Activated CD8-positive, alpha-beta memory T cell treated with anti-CD3 and anti-CD28 coated beads for 1 hour (primary cell): ENCODE measurements at places on chromosomes 1 and 21.
A peak's percentile ranks its signal among the peaks of the same experiment; 100 is the strongest.

DNA sequence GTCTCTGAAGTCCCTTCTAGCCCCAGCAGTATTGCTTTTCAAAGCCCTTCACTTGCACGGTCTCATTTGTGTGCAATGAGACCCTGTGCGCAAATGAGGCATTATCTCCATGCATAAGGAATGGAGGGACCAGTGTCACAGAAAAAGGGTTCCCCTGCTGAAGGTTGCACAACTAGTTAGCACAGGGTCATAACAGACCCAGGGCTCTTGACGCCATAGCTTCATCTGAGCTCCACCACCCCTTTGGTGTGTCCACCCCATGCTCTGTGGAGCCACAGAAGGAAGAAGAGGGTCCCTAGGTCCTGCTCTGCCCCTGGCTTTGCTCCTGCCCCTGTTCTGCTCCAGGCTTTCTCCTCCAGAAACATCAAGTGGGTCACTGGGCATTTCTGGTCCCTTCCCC lies 12.6 kb downstream of the SH2D2A start:
- DNase-seq = no peak

- DNase-seq = no peak
Observed at GRCh38 chr1:212489284-212489859, 56.7 kb downstream of the NENF start.

DNA sequence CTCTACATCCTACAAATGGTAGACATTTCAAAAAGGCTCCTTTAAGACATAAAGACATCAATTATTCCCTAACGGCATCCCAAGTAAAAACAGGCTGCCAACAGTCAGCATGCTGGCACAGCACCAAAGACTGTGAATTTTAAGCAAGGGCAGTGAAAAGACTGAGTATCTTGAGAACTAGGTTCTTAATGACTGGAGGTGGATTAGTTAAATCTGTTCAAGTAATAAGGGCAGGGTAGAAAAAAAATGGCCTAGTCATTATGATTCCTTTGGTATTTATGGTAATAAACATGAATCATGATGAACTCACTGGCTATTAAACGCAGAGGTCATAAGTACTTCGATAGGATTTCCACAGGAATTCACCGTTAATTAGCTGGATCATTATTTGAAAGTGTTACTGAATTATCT lies 75.2 kb downstream of the KIFAP3 start:
- DNase-seq = no peak

DNA sequence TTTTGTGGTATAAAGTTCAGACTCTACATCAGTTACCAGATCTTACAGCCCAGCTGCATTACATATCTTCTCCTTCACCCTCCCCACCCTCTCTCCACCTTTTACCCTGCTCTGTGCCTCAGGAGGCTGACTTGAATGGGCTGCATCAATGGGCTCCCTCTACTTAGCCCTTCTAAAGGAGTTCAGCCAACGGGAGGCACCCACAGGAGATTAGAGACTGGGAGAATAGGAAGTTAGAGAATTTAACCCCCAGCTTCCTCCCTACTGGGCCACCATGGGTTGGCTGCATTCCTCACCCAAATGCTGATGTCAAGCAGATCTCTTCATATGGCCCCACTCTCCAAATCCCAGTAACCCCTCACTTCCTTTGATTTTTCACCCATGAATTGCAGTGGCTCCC lies 17.1 kb upstream of the DUSP23 start:
- DNase-seq = no peak

DNA sequence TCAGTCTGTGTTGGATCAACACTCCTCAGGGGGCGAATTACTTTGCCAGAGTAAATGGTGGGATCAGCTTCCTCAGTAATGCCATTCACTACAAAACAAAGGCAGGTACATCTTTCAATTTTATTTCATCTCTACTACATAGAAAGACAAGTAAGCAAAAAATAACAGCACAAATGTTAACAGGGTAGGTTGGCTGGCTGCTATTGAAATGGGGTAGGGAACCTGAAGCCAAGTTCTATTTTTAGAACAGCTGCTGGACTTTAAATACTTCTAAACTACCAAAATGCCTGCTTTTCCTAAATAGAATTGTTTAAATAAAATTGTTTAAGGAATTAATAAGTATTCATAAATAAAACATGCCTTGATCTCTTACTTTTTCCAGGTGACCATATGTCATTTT lies 7.3 kb upstream of the NRAS start:
- DNase-seq = no peak

GRCh38 chr1:208409176-208409575 lies 165.0 kb upstream of the PLXNA2 start:
- no peak for DNase-seq

GRCh38 chr1:41683681-41684500 lies 199.4 kb upstream of the EDN2 start:
- no peak for DNase-seq

DNA sequence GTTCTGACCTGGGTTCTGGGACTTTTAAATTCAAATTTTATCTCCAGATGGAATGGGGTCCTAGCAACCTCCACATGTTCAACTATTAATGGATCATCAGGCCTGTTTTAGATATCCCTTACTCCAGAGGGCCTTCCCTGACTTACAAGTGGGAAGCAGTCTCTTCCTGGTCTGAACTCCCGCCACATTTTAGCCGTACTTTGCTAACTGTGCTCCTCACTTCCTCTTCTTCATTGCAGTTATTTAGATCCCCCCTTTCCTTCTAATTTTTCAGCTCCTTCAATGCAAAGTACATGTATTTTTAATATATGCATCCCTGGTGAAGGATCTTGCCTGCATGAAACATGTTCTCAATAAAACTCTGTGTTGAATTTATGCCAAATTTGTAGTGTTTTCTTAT lies 3.7 kb downstream of the CD1A start:
- no peak for DNase-seq

- no peak for DNase-seq
Observed at GRCh38 chr1:167666416-167666815, 36.4 kb downstream of the RCSD1 start.

GRCh38 chr1:11948822-11949458 lies 14.4 kb downstream of the PLOD1 start:
- DNase-seq = no peak

GRCh38 chr1:73778471-73778870 lies 419.5 kb downstream of the LRRIQ3 start:
- no peak for DNase-seq

GRCh38 chr1:107473065-107473464 lies 332.2 kb downstream of the NTNG1 start:
- no peak for DNase-seq

DNA sequence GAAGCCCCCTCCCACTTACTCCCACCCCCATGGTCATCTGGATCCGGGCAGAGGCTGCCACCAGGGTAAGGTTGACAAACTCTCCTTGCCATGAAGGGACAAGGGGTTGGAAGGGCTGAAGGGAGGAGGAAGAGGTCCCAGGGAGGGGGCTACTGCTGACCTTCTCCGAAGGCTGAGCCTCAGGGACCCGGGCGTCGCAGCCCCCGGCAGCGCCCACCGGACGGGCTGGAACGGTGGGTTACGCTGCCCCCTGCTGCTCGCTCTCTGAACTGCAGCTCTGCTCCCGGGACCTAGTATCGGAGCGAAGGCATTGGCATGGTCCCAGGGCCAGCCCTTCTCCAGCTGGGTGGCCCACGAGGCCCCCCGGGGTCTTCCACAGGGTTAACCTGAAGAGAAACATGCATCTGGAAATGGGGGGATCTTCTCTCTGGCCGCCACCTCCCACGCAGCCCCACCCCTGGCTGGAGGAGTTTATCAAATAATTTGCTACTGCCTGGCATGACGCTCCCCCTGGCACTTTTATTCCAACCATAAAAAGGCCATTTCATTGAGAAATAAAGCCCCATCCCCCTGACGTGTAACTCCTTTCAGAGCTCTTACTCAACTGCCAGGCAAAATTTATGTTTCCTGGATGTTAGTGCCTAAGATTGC lies 70.4 kb upstream of the TARDBP start:
- DNase-seq = peak; percentile 57

- DNase-seq = no peak
Observed at GRCh38 chr1:63322114-63322943, at the start of gene FOXD3. FOXD3 (plus strand) TSS chr1:63322567; CDS start chr1:63323059, 492 bp downstream.

DNA sequence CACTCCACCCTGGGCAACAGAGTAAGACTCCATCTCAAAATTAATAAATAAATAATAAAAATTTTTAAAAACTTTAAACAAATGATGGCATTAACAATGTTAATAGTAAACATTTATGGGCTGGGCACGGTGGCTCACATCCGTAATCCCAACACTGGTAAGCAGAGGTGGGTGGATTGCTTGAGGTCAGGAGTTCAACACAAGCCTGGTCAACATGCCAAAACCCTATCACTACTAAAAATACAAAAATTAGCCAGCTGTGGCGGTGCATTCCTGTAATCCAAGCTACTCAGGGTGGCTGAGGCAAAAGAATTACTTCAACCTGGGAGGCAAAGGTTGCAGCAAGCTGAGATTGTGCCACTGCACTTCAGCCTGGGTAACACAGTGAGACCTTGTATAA lies 9.0 kb upstream of the L1TD1 start:
- no peak for DNase-seq

DNA sequence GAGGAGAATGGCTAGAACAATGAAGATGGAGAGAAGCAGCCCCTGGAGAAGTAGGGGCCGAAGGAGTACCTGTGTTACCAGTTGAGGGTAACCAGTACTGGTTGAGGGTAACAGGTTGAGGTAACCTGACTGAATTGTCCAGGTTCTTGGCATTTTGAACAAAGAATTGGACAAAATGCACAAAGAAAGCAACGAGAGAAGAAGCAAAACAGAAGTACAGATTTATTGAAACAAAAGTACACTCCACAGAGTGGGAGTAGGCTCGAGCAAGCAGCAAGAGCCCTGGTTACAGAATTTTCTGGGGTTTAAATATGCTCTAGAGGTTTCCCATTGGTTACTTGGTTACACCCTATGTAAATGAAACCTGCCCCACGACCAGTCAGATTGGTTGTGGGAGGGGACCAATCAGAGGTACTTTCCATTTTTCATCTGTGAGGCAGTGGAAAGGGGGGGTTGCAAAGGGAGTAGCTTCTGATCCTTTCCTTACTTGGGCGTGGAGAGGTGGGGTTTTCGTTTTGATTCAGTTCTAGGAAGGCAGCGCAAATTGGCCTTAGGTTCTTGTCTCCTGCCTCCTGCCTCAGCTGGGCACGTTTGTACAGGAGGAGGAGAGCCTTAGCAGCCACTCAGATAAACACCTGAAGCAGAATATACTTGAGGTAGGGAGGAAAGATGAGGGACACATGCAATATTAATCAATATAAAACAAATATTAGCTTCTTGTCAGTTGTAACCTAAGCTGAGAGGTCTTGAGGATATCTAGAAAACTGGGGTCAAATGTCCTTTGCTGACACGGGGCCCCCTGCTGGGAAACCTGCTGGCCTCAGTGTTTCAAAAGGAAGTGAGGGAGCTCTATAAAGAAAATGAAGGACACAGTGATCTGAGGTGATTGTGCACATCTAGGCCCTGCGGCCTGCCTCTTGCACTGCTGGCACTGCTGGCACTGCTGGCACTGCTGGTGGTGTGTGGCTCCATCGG lies 14.3 kb upstream of the LSM10 start:
- DNase-seq = no peak

- DNase-seq = no peak
Observed at GRCh38 chr1:117176579-117176978, 34.1 kb downstream of the VTCN1 start.

DNA sequence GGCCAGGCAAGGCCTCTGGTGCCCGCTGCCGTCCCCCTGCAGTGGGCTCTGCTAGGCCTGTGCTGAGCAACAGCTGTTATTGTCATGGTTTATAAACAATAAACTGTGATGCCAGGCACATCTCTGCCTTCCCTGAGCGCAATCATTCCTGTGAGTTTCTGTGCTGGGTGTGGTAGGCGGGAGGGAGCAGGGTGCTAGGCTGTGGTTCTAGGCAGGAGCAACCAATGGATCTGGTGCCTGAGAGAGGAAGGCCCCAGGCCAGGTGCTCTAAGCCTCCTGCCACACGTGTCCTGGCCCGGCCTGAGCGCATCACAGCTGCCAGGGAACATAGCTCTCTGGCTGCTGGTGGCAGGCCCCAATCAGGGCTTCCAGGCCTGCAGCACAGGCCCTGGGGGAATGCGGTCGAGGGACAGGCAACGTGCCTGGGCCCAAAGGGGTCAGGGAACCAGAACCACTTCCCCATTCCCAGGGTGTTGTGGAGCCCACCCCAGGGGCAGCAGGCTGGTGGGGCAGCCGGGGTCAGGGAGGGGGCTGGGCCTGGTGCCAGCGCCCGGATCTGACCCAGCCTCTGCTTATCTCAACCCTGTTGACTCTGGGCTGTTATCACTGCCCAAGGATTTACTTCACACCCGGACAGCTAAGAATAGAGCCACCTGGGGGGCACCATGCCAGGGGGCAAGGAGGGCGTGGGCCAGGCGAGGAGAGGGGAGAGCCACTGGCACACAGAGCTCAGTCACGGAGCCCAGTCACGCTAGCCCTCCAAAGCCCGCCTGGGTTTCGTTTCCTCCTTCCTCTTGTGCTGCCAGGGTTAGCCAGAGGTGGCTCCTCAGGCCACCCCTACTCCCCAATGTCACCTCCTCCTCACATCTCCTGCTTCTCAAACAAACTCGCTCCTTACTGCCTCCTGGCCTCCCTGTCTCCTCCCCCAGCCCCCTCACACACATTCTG lies 11.5 kb downstream of the TRIM46 start:
- no peak for DNase-seq

- peak; percentile 8 for DNase-seq
Observed at GRCh38 chr1:226308166-226308722, 720 bp downstream of the LIN9 start.

- no peak for DNase-seq
Observed at GRCh38 chr1:26203642-26204318, 13.4 kb downstream of the CATSPER4 start.

DNA sequence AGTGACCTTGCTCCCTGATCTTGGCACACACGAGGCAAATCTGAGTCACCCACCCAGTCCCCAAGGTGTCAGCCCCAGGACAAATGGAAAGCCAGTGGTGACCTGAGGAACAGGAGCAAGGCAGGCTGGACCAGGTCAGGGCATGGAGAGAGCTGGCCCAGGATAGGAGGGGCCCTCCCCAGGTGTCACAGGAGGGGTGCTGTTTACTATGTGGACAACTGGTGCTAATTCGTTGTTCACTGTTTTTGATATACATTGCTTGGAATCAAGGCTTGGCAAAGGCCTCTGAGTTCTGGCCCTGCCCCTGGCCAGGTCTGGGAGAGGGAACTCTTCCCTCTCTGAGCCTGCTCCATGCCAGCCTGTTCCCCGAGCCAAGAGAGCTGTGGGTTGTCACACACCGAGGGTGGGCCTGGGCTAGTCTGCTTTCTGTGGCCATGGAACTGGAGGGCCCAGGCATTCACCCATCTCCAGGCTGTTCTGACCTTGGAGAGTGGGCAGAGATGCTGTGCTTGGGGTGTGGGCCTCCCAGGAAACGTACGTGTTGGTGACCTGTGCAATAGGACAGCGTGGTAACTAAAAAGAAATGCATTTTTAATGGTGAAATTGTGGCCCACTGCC lies 41.8 kb downstream of the CRYAA start:
- no peak for DNase-seq

- no peak for DNase-seq
Observed at GRCh38 chr1:68103011-68103545, 52.7 kb upstream of the DIRAS3 start.
